ENCODE measurements at places on chromosomes 7 and 10.

GRCh38 chr10:33441561-33441960, 107.1 kb upstream of the NRP1 start:
- DNase-seq = no peak

DNA sequence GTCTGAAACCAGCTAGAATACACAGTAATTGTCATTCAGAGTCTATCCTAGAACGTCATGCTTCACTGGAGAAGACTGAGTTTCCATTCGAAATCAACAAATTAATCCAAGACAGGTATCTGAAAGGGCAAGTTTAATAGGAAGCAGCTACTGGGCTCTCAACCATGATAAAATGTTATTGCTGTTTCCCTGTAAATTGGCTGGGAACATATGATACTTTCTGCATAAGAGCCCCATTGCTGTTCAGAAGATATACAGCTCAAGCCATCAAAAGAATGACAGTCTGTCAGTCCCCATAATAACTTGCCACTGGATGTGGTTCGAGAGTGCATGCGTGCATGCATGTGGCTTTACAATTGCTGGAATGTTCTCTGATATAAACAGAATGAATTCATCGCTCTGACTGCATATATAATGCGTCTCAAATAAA, 129.0 kb downstream of the HIBADH start:
- no peak for DNase-seq

- no peak for DNase-seq
Observed at GRCh38 chr7:148142660-148143248, 447.8 kb upstream of the C7orf33 start.

GRCh38 chr7:46099076-46099475, 178.0 kb upstream of the IGFBP3 start:
- no peak for DNase-seq

- no peak for DNase-seq
Observed at GRCh38 chr7:136139417-136139816, 162.3 kb upstream of the MTPN start.

DNA sequence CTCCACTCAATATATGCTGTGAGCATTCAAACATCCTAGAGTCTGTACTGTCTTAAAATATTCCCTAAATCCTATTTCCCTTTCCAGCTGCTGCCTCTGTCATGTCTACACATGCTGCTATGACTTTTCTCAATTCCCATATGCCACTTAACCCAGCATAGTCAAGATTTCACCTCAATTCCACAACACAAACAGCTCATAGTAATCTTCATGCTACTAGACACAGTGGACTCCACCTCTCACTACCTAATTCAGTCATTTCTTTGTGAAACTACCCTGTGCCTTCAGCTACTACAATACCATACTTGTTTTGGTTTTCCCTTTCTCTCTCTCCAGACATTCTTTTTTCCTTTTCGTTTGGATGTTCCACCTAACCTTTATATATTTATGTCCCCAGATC, 45.5 kb downstream of the GSAP start:
- DNase-seq = no peak

- DNase-seq = no peak
Observed at GRCh38 chr7:2212906-2213305, 19.8 kb downstream of the MAD1L1 start.

DNA sequence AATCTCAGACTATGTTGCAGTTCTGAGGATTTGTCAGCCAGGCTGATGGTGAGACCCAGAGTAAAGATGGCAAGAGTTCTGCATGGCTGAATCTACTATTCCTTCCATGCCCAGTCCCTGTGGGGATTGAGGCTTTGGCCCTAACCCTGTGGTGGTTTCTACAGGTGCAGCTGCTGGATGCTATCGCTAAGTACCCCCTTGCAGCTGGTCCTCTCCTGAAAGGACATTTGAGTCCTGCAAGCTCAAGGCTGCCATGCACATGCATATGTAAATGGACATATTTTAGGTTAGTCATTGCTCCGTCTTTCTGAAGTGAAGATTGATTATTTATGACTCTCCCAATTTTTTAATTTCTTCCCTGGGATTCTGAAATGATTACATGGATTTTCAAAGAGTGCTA, 1122.2 kb upstream of the CELF2 start:
- DNase-seq = no peak

GRCh38 chr10:17120694-17121093, 8.9 kb downstream of the CUBN start:
- DNase-seq = no peak

All from dorsolateral prefrontal cortex (tissue), 122 donors.